Liver (tissue), 10 donors: ENCODE measurements at places on chromosomes 6 and 20. TPM values are rescaled to one million over a fixed set of nuclear protein-coding genes. Genes with fewer than 3 reads are reported as not detected.

DNA sequence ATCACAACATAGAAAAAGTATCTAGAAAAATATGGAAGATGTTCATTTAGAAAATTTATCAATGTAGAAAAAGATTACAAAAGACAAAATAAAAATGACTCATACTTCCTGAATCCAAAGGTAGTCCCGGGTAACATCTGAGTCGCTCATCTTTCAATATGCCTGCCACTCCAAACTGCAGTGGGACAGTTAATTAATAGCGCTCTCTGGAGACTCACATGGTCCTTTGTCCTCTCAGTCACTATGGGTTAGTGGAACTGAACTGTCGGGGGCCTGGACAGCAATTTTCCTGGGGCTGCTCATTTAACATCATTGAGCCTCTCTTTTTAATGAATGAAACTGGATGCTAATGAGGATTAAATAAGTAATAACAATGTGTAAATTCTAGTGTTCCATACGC, 103.4 kb downstream of the MAP3K4 start:
- no peak for DNase-seq

DNA sequence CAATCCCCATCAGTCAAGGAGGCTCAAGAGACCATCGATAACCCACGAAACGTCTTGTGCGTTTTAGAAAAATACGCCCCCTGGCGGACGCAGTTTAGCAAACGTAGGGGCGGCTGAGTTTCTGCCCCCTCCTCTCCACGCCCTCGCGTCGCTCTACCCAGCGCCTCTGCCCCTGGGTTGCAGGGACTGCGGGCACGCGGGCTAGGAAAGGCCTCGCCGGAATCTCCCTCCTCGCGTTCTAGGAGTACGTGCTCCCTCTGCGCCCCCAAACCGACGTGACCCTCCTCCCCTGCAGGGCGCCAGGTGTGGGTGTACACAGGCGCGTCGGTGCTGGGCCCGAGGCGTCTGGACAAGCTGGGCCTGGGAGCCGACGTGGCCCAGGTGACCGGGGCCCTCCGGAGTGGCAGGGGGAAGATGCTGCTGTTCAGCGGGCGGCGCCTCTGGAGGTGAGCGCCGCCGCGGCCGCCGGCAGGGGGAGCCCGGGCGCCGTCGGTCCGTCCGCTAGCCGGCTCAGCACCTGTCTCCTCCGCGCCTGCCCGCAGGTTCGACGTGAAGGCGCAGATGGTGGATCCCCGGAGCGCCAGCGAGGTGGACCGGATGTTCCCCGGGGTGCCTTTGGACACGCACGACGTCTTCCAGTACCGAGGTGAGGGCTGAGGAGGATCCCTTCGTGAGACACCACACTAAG, 5.3 kb downstream of the MMP9 start:
- DNase-seq, result peak; percentile 59

DNA sequence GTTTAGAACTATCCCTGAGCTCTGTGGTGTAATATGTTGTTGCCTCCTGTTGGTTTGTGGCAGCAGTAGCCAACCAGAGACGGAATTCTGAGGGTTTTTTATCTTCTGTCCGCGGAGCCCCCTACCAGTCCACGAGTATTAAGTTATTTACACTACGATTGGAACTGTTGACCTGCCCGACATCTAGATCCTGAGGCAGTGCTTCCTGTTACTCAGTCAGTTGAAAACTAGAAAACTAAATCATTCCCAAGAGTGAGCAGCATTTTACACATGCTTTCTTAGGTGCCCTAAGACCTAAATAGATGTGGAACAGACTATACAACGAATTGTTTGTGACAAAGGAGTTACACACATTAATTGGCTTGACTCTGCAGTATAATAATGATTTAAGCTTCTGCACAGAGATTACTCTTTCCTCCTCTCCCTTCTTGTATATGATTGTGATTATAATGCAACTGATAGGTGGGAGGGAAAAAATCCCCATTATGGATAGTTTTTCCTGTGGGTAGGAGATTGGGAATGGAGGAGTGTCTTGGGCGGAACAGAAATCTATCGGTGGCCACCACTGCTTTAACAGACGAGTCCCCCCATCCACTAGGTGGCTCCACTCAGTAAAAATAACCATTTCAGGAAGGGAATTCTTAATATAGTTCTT, 1.7 kb downstream of the LOC128125822 start:
- peak; percentile 46 for DNase-seq

DNA sequence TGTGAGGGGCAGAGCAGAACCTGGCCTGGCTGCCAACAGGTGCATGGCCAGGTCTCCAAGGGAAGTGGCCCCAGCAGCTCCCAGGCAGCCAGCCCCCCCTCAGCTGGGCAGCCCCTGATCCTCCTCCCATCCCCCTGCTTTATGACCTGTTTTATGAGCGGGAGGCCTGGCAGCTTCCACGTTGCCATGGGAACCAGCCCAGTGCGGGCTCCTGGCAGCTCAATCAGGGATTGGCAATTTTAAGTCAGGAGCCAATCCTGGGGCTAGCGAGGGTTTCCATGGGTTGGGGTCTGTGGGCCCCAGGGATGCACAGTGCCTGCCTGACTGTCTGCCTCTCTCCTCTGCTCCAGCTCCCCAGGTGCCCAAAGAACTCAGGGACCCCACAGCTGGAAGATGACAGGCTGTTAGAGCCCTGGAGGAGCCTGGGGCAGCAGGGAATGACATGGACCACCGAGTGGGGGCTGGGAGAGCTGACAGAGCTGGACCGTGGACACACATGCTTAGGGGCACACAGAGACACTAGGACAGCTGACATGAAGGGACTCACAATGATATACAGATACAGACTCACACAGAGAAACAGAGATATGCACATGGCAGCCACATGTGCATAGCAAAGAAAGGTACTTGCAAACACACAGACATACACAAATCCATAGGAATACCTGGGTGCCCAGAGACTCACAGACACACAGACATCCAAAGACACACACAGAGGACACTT, 56.5 kb upstream of the SIRPA start:
- DNase-seq, result no peak

GRCh38 chr20:57763235-57763595, 53.4 kb upstream of the PMEPA1 start:
- no peak for DNase-seq

- no peak for DNase-seq
These were observed 42.9 kb upstream of the FAM184A start for GRCh38 chr6:119121367-119121766.

DNA sequence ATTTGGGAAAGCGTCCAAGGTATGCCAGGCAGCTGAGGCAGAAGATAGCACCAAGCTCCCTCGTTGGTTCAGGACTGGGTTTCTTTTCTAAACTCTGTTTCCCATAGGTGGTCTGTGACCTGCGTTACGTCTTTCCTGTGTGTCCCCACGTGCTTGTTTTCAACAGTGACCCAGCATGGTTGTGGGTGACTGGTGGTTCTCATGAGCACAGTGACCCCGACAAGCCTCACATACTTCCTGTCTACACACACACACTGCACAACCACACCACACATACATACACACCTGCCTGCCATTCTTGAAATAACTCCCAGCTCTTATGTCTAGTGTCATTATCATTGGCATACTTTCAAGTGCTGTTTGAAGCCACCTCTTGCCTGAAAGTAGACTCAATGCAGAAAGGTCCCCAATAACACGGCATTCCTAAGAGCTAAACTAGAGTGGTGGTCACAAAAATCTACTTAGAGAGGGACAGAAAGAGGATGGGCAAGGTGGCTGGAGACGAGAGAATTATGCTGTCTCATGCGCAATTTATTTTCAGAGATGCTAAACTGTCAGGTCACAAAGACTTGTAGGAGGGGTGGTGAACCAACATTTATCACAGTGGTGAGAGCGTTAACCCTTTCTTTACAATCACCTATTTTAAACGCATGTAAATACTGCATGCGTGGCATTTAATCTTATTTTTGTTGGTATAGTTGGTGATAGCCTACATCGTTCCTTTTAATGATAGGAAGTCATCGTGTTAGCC, 66.7 kb downstream of the GCNT2 start:
- no peak for DNase-seq

DNA sequence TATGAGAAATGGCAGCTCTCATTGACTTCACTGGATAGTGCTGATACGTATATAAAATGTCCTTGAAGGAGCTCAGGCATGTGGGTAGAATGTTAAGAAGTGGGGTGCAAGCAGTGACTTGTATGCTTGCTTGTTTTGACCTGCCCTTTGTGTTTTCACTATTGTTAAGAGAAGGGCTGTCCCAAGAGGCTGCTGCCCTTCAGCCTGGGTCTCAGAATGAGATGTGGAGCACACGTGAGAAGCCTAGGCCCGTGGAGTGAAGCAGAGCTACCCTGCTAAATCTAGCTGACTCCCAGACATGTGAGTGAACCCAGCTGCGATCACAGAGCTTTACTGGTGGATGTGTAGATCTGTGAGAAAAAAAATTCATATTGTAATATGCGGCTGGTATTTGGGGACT, 305.3 kb upstream of the RGS17 start:
- no peak for DNase-seq

- DNase-seq, result no peak
These were observed 28.2 kb upstream of the FABP7 start for GRCh38 chr6:122751326-122751725.

GRCh38 chr20:824916-825315, 8.6 kb upstream of the FAM110A start:
- DNase-seq, result no peak

GRCh38 chr6:32439602-32440214, at the start of gene HLA-DRA:
TSS of gene HLA-DRA (plus strand) at chr6:32439887. CDS start at chr6:32439951, 64 bp downstream.
- no peak for DNase-seq

DNA sequence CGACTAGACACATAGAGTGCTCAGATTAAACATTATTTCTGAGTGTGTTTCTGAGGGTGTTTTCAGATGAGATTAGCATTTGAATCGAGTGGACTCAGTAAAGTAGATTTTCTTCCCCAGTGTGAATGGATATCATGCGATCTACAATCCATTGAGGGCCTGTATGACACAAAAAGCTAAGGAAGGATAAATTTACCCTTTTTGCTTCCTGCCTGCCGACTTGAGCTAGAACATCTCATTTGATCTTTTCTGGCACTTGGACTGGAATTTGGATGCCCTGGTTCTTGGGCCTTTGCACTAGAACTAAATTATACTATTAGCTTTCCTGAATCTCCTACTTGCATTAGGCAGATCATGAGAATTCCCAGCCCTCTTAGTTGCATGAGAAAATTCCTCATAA, 675.8 kb downstream of the DOK5 start:
- DNase-seq, result no peak

GRCh38 chr20:5748246-5748645, 2.0 kb upstream of the SHLD1 start:
- no peak for DNase-seq

GRCh38 chr6:56890683-56891429, 64.1 kb upstream of the BEND6 start:
- DNase-seq, result no peak

DNA sequence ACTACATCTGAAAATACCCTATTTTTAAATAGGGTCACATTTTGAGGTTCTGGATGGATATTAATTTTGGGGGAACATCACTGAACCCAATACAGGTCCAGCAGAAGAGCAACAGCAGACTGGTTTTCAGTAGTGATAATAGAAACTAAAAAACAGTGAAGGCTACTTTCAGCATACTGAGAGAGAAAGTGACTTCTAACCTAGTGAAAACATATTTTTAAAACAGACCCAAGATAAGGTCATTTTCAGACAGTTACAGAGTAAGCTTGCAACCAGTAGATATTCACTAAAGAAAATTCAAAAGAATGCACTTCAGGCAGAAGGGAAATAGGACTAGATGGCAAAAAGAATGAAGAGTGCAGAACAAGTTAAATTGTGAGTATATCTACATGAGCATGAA, 42.0 kb upstream of the TMEM244 start:
- no peak for DNase-seq

DNA sequence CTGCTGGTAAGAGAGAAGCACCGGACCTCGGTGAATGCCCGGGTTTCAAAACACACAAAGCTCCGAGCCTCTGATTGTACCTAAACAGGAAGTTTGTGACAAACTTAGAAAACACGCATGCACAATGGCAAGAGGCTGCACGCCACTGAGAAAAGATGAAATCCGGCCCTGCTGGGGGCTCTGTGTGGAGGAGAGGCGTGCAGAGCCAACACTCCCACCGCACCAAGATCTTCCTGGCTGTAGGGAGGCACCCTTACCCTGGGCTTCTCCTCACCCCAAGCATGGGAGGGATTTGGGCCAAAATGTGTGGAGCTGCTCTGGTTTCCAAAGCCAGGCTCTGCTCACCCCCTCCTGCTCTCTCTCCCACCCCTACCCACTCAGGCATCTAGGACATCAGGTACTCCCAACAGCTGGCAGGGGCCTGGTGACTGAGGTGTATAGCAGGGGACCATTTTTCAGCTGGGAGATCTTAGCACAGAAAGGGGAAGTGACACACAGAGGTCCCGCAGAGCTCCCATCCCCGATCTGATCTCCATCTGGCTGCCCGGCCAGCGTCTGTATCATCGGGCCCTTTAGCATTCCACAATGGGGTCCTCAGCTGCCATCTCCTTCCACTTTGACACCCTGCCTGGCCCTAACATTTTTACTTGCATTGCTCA, 84.2 kb downstream of the TRERF1 start:
- DNase-seq, result no peak

GRCh38 chr20:3686867-3687321, 5.1 kb upstream of the ADAM33 start:
- DNase-seq, result no peak

GRCh38 chr6:132190097-132190814, 211.0 kb downstream of the MOXD1 start:
- DNase-seq, result no peak

DNA sequence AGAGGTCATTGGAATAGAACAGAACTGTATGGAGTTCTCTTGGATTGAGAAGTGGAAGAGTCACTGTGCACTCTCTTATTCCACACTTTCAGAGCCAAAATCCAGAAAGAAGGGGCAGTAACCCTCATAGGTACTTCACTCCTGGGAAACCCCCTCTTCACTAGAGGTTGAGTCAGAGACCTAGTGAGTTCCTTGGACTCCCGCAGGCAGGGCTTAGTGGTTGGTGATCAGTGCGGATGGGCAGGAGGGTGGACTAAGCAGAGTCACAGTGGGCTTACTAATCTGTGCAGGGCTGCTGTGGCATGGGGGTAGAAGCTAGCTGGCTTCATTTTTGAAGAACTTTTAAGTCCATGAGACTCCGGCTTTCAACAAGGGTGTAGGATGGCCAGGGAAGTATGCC, 95.0 kb upstream of the MLN start:
- no peak for DNase-seq

Gene FAM83C
- not detected for total RNA-seq

Gene BPIFA2
- total RNA-seq, result not detected

Gene FAXC
- under 0.01 TPM for total RNA-seq

Gene FOXQ1
- 1.1 TPM for total RNA-seq

Gene CD83
- total RNA-seq, result 0.75 TPM

Gene CLVS2
- total RNA-seq, result 0.25 TPM

Gene APCDD1L
- total RNA-seq, result not detected

Gene VSTM2L
- total RNA-seq, result 0.50 TPM

Gene C20orf141
- total RNA-seq, result not detected

Gene COL20A1
- not detected for total RNA-seq

Gene KIF25
- not detected for total RNA-seq

Gene VAPB
- 12.2 TPM for total RNA-seq

Gene HSPA1L
- total RNA-seq, result 0.67 TPM

Gene UST
- total RNA-seq, result 2.7 TPM
